GM20000 (cell line): ENCODE measurements at places on chromosomes 1 and 21.

DNA sequence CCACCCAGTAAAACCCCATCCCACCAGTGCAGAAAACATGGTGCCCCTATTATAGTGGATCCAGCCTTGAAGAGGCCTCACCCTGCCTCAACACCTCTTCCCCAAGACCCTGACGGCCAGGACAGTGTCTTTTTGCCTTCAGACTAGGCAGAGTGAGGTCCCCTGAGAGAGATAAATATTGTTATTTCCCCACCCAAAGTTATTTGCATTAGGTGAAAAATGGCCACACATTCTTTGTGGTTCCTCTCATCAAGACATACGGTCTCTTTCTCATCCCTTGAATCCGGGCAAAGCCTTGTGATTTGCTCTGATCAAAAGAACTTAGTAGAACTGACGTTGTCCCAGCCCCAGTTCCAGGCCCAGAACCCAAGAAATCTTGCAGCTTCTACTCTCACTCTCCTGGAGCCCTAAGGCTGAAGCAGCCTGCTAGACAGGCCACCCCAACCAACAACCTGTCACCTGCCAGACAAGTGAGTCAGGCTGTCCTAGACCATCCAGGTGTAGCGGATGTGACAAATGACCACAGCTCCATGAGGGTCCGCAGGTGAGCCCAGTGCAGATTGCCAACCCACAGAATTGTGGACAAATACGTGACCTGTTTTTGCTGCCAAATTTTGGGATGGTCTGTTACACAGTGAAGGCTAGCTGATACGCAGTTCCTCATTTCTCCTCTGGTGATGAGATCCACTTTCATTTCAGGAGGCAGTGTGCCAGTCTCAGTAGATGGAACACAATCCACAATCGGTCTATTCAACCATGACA lies 8.1 kb upstream of the SSU72 start:
- no peak for DNase-seq

DNA sequence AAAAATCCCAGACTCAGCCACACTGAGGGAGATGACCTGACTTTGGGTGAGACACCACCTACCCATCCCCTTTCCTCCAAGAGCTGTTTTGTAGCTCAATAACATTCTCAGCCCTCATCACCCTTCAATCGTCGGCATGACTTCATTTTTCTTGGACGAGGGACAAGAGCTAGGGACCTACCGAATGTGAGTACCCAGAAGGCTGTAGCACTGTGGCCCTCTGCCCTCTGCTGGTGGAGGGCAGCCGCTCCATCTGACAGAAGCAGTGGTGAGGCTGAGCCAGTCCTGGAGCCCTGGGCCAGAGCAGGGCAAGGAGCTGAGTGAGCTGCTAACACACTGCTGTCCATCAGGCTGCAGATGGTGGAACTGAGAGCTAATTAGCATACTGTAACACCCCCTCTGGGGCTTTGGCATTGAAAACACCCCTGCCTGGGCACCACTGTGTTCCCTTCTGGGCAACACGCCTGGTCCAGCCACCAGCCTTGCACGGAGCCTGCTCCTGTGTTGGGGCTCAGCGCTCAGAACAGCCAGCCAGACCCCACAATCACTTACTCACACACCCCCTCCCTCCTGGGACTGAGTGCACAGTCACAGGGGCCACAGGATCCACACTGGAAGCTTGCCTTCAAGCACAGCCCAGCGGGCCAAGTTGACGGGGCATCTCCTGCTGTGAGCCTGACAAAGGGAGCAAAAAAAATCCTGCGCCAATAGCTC lies 18.3 kb upstream of the ALPL start:
- DNase-seq = no peak

GRCh38 chr1:6167391-6168303 lies 12.5 kb downstream of the CHD5 start:
- no peak for DNase-seq

DNA sequence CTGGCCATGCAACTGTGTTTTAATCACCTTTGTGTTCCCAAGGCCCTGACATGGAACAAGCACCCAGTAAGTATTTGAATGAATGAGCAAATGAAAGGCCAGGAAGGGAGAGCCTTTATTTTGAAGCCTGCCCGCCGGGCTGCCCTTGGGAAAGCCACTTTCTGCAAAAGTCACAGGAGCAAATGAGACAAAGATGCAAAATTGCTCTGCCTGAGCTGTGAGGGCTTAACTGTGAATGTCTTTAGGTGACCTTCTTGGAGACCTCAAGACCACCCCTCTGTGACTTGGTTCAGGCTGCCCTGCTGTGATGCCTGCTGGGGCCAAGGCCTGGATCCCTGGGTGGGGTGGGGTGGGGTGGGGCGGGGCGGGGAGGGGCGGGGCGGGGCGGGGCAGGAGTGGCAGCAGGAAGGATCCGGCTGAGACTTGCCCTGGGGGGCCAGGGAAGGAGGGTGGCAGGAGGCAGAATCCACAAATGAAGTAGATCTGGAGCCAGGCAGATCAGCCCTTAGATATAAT lies 54.0 kb downstream of the RUNX3 start:
- DNase-seq = no peak

DNA sequence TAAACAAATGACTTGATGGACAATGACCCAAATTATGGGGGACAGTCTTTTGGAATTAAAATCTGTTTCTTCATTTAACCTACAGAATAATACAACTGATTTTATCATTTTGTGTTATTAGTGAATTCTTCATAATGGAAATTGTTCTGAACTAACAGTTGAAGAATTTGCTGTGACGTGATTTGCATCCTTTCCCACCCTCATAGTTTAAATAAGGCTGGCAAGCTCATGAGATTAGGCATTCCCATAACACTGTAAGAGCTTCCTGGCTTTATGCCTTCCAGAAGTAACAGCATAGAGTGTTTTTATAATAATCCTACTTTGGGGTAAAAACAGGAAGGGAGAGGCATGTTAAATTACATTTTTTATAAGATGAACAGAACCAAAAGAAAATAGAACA lies 95.7 kb downstream of the ATP6V1G3 start:
- no peak for DNase-seq

DNA sequence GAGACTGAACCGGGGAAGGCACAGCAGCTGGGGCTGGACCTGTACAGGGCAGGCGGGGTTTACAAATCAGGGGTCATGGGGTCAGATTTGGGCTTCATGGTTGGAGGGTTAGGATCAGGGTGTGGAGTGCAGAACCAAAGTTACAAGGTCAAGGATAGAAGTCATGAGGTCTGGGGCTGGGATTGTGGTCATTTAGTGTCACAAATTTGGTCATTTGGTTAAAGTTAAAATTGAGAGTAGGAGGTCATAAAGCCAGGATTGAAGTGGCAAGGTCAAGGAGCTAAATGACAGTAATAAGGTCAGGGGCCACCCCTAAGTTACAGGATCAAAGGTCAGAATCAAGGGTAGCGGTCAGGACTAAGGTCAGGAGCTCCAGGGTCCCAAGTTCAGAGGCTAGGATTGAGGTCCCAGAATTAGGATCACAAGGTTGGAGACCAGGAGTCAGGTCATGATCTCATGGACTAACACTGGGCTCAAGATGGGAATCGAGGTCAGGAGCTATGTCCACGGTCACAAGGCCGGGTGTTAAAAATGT lies 20.4 kb downstream of the SERINC2 start:
- no peak for DNase-seq

DNA sequence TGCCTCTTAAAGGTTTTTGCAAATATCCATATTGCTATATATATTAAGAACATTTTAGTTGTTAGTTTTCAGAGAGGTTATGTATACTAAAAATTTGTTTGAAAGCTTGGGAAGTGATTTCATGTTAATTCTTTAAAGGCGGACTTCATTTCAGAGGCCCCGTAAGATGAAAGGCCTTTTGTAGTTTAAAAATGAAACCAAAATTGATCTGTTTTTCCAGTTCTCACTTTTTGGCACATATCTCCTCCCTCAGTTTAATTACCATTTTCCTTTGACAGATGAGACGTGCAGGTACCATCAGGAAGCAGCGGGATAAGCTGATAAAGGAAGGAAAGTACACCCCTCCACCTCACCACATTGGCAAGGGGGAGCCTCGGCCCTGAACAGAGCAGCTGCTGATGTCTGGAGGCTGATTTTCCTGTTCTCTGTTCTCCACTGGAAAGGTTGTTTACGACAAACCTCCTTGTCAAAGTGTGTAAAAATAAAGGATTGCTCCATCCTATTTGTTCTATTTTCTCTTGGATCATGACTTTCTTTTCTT lies 8.0 kb downstream of the NDUFS5 start:
- DNase-seq = no peak

GRCh38 chr1:159974350-159974965 lies 20.4 kb upstream of the SLAMF9 start:
- no peak for DNase-seq

DNA sequence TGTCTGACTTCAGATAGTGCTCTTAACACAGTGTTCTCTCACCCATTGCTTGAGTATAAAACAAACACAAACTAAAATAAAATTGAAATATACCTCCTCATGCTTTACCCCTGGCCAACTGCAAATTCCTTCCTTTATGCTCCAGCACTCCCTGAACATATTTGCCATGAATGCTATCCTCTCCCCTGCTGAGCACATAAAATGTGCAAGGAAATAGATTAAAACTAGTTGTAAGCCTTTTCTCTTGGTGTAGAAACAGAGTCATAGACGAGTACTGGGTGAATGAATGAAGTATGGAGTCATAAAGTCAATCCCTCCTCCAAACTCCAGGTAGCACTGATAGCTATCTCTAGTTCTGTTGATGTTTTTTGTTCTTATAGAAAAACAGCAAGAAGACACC lies 2.6 kb downstream of the GPR161 start:
- DNase-seq = no peak

GRCh38 chr21:45184869-45185268 lies 102.8 kb downstream of the POFUT2 start:
- DNase-seq = no peak

- DNase-seq = no peak
Measured at GRCh38 chr21:42223826-42224575, 5.1 kb downstream of the ABCG1 start.

DNA sequence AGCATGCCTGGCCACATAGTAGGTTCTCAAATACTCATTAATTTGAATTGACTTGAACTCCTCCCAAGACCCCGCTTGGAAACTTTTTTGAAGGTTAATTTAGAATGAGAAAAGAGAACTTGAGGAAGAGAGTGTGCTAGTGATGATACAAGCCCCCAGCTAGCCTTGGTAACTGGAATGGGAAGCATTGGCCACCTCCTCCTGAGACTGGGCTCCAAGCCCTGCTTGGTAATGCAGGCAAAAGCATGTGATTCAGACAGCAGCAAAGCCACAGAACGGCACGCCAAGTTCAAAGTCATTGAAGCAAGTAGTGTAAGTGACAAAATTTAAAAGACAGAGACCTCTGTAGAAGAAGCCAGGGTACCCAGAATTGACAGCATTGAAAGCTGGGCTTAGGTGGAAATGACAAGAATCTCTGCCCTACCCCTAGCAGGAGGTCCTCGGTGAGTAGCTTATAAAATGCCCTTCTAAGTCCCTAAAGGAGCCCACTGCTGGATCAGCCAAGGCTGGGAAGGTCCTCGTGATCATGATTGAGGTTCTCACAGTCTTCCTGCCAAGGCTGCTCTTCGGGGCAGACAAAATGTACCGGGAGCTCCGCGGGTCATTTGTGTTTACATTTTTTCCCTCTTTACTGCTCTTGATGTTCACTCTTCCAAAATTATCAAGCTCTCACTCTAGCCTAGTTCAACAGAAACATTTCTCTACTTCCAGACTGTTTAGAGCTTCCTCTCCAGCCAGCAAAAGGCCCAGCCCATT lies 99.4 kb downstream of the TSEN15 start:
- DNase-seq = no peak

DNA sequence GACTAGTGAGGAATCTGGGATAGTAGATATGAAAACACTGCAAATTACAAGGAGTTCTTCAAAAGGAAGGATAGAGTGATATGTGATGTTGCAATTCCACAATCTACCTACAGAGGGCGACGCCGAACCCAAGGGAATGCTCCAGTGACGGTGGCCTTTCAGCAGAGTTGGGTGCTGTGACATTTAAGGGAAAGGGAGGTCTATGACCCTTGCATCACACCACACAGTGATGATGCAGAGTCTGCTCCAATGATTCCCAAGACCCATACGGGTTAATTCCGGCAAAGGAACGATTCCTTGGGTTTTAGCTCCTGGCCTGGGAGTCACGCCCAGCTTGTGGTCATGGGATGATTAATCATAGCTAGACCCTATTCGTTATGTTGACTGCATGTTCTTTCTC lies 123.0 kb upstream of the IGSF21 start:
- DNase-seq = peak; percentile 23

DNA sequence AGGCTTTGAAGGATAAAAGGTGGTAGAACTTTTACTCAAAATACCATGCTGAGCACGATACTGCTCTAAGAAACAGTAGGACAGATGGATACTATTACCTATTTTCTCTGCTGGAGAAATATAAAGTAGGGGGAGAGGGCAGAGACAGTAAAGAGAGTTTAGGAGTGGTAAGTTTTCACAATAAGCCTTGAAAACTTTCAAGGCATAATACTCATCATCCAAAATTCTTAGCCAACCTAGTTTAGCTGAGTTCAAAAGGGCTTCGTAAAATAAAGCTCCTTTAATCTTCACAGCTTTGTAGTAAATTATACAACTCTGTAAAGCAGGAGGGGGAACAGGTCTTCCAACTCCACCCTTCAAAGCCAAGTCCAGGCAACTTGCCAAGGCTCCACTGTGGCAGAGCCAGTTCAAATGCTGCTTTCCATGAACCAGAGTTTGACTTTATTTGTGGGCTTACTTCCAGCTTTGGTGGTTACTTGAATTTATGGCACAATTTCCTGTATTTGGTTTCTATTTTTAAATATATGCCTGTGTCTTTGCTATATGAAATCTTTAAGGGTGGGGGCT lies 15.5 kb downstream of the TEX38 start:
- DNase-seq = no peak

- peak; percentile 69 for DNase-seq
Measured at GRCh38 chr1:9721606-9722377, 70.3 kb downstream of the PIK3CD start.

GRCh38 chr1:231395076-231395997 lies 26.8 kb downstream of the EGLN1 start:
- DNase-seq = no peak

DNA sequence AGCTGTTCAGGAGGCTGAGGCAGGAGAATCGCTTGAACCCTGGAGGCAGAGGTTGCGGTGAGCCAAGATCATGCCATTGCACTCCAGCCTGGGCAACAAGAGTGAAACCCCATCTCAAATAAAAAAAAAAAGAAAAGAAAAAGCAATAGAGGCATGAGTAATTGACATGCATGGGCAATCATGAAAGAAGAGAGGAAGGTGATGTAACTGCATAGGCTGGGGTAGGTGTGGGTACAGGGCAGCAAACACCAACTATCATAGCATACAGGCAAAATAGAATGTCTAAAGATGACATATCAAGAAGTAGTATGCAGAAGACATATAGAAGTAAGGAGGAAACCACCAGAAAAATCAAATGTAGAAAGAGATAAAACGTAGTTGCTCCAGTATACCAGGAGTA lies 19.0 kb upstream of the MGST3 start:
- DNase-seq = no peak
